ENCODE measurements at places on chromosomes 1 and 21. TPM values are rescaled to one million over a fixed set of nuclear protein-coding genes. Genes with fewer than 3 reads are reported as not detected.

The TENT5C gene
- polyA plus RNA-seq = 4.9 TPM

The RIPPLY3 gene
- not detected for polyA plus RNA-seq

The LCE5A gene
- not detected for polyA plus RNA-seq

The MAN1C1 gene
- polyA plus RNA-seq = 12.4 TPM

The B4GALT2 gene
- polyA plus RNA-seq = 36.7 TPM

The CRABP2 gene
- 31.3 TPM for polyA plus RNA-seq

The TNNT2 gene
- 0.91 TPM for polyA plus RNA-seq

The SYNC gene
- polyA plus RNA-seq = 5.6 TPM

The CHRM3 gene
- 0.22 TPM for polyA plus RNA-seq

The GPR52 gene
- not detected for polyA plus RNA-seq

The ACTL8 gene
- polyA plus RNA-seq = not detected

The HYI gene
- 95.1 TPM for polyA plus RNA-seq

The TCHH gene
- 0.24 TPM for polyA plus RNA-seq

The PIAS3 gene
- 17.4 TPM for polyA plus RNA-seq

The UTS2 gene
- 0.22 TPM for polyA plus RNA-seq

The RGS16 gene
- polyA plus RNA-seq = 22.2 TPM

The LCE1B gene
- not detected for polyA plus RNA-seq

The FLG2 gene
- not detected for polyA plus RNA-seq
